Pulmonary artery endothelial cell (primary cell): ENCODE measurements at places on chromosomes 3 and 15.

DNA sequence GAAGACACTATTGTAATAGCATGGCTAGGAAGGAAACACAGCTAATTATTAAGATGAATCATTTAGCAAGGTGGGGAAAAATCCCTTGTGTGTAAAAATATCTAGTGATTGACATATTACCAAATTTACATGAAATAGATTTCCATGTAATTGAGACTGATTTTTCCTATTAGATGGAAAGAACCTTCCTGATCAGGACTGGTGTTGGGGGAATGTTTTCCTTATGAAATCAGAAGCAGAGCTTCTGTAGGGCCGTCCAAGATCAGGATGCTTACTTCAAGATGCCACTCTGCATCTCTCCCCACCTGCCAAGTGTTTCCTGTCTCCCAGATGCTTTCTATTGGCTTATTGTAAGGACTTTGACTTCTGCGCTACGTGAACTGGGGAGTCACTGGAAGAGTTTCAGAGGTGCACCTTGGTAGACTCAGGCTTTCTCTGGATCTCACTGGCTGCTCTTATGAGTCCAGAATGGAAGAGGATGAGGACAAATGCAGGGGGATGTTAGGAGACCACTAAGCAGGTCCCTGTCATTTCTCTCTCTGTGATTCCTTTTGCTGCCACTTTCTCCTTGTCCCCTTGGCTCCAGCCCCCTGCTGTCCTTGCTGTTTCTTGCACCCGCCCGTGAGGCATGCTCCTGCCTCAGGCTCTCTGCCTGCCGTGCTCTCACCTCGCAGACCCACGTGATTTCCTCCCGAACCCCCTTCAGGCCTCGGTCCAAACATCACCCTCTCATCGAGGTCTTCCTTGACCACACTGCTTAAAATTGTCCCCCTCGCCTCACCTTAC is 30.1 kb downstream of the BTD start:
- no peak for DNase-seq

GRCh38 chr3:171354049-171354705 is 106.0 kb downstream of the TNIK start:
- DNase-seq: no peak

GRCh38 chr15:51672913-51673857 is 8.1 kb upstream of the SCG3 start:
- DNase-seq: no peak

GRCh38 chr15:37098468-37099318 is 1.7 kb downstream of the MEIS2 start:
- no peak for DNase-seq

DNA sequence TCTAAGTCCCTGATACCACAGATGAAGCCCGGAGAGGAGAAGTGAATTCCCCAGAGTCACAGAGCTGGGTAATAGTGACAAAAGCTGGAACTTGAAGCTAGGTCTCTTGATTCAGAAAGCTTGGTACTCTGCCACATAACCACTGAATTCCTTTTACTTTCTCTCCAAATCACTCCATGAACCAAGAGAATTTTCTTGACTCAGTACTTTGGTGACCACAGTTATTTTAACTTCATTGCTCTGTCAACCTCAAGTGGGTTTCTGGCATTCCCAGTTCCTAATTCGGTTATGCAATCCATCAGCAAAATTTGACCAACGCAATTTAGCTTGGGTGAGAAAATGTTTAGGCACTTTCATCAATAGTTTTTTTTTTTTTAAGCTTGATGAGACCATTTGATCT is 61.0 kb upstream of the PPARG start:
- DNase-seq: no peak
